Ovary (tissue), 10 donors: ENCODE measurements at places on chromosomes 3 and 15.
A peak's percentile ranks its signal among the peaks of the same experiment; 100 is the strongest.

DNA sequence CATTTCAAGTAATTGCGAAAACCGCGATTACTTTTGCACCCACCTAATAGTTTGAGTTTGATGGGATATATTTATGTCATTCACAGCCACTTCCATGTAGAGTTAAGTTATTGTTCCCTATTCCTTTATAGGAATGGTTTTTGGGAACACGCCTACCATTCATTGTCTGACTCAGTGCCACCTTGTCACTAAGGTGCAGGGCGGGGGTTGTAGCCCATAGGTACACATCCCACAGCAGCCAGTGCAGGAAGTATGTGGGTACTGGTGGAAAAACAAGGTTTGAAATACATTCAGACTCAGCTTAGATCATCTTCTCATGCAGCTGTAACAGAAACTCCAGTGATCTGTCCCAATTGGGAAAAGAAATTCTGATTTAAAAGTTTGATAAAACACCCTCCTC lies 48.2 kb upstream of the CFAP161 start:
- no peak overlapping the region for H3K4me3 ChIP-seq
- DNase-seq: no peak
- no peaks in the 10 kb centered on the region for H3K27me3 ChIP-seq

DNA sequence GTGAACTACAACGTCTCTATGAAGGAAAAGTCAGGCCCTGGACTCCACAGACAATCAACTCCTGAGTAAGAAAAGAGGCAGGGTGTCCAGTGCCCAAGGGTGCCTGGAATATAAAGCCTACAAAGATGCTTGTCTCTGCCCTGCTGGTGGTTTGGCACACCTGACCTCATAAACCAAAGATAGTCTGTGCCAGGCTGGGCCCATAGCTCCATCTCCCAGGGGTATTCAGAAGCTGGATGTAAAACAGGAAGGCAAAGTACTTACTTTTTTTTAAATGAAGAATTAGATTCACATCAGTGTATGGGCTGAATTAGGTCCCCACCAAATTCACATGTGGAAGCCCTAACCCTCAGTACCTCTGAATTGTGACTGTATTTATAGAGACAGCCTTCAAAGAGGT lies 66.6 kb upstream of the HERC1 start:
- H3K4me1 ChIP-seq: peaks cover 12% of the 10 kb centered on the region
- H3K27ac ChIP-seq: no peak overlapping the region
- H3K27me3 ChIP-seq: no peaks in the 10 kb centered on the region

DNA sequence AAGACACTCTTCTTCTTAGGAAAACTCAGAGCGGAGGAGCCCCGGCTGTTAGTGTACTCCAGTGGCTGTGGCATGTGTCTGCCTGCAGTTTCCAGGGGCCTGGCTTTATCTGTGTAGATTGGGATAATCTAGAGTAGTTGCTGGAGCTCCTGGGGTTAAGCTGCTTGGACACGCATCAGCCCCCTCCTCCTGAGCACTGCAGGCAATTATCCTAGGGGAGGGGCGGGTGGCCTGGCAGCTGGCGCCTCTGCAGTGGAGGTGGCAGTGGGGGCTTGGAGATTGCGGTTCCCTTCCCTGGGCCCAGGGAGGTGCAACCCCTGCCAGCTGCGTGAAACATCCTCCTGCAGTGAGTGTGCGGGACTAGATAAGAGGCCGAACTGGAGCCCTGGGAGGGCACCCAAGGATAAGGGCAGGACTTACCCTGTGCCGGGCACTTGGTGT lies 68.2 kb downstream of the EFCAB12 start:
- H3K4me3 ChIP-seq: no peak overlapping the region
- no peak for DNase-seq
- no peak overlapping the region for H3K27ac ChIP-seq
- no peaks in the 10 kb centered on the region for H3K36me3 ChIP-seq
- H3K4me1 ChIP-seq: no peaks in the 10 kb centered on the region

DNA sequence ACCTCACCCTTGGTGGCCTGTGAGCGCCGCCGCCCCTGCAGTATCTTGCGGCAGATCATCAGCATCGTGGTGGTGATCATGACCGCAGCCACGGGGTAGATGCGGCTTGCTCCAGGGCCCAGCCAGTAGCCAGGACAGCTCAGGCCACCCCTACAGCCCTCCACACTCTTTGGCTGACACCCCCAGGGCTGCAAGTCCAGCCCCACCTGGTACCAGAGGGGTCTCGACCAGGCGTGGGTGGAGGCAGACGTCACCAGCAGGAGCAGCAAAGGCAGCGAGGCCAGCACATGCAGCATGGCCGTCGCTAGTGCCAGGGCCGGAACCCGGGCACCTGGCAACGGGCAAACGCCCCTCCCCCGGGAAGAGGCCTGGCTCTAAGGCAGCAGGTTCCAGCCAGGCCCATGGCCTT lies at the start of gene TMEM89:
Gene TMEM89 (minus strand): TSS at position 309 of the 409 bp plus-strand sequence. CDS start 13 bp downstream, at position 296.
- no peak within 1 kb of the TSS for H3K27ac ChIP-seq
- H3K4me3 ChIP-seq: no peak within 1 kb of the TSS
- DNase-seq: no peak
- no peaks in the 10 kb centered on the region for H3K27me3 ChIP-seq
- no peaks in the 10 kb centered on the region for H3K4me1 ChIP-seq
- no peaks in the 10 kb centered on the region for H3K36me3 ChIP-seq

DNA sequence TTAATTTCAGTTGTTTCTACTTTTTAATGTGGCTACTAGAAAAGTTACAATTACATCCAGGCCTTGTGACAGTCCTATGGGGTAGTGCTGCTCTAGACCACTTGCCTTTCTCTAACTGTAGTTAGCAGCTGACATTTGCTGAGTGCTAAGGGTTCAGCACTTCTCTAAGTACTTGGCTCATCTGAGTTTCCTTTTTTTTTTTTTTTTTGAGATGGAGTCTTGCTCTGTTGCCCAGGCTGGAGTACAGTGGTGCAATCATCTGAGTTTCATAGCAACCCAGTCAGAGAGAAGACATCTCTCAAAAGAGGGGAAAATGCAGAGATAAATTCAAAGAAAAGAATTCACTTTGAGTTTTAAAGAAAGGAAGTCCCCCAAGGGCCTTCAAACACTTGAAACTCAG lies 130.8 kb downstream of the MYLK start:
- peaks cover 4% of the 10 kb centered on the region for H3K4me1 ChIP-seq
- no peak for DNase-seq
- H3K36me3 ChIP-seq: no peaks in the 10 kb centered on the region
- no peaks in the 10 kb centered on the region for H3K27me3 ChIP-seq
- H3K4me3 ChIP-seq: no peak overlapping the region
- no peak overlapping the region for H3K27ac ChIP-seq

DNA sequence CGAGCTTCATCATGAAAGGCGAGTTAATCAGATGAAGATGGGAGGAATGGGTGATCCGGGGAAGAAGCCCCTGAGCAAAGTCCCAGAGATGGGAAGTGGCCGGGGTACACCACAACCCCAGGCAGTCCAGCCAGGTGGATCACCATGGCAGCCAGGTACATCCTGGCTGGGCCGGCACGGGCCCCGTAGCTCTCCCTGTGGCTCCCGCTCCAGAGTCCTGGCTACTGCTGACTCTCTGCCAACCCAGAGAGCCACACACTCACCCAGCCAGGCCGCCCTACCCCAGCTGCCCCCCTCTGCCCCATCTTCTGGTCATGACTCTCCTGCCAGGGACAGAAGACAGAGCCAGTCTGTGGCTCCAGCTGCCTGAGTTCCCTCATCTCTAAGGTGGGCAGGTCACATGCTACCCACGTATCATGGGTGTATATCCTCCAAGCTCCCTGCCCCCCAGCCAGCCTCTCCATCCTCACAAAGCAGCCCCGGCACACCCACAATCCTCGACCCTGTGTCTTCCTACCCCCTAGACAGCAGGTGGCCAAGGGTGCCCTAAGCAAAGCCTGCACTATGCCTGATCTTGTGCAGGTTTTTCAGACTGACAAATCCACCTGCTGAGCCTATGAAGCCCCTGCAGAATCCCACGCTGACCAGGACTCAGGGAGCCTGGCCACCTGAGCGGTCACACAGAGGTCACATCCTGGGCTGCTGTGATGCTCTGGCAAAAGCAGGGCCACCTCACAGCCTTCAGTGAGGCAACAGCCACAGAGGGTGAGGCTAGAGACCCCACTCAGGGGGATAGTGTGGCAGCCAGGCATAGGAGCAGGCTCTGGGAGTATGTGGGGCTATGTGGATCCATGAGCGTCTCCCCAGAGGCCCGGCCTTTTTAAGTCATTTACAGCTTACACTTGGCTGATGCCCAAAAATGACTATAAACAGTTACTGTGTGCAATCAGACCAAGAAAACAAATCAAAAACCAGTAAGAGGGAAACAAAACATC lies 13.2 kb downstream of the XXYLT1 start:
- DNase-seq: no peak
- H3K27me3 ChIP-seq: no peaks in the 10 kb centered on the region
- no peaks in the 10 kb centered on the region for H3K36me3 ChIP-seq

DNA sequence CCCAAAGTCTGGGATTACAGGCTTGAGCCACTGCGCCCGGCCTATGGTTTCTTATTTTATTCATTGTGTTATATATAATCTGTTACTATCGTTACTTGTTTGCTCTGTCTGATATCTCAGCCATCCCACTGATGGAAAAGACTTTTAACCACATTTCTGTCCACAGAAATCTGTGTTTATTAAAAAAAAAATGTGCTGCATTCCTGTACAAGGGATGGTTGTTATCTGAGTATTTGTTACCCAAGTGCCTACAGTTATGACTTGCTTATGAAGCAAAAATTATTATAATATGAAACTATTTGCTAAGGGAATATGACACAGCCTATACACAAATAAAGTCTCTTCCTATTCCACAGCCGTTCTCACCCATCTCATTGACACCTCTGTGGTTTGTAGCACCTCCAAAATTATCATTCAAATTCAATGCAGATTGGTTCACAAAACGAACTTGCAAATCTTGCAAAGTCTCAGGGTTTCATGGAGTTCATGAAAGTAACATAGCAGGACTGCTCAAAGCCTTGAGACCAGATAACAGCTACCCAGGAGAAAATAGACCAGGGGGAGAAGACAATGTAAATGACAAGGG lies 47.4 kb upstream of the UBE2E1 start:
- no peak for DNase-seq
- no peaks in the 10 kb centered on the region for H3K27me3 ChIP-seq
- peaks cover 10% of the 10 kb centered on the region for H3K4me1 ChIP-seq
- H3K36me3 ChIP-seq: no peaks in the 10 kb centered on the region
- H3K4me3 ChIP-seq: no peak overlapping the region
- no peak overlapping the region for H3K27ac ChIP-seq

GRCh38 chr3:52834871-52835501 lies at the start of gene MUSTN1:
Gene MUSTN1, minus strand, starts transcription at chr3:52835019. Its CDS starts 71 bp downstream, at chr3:52834948.
- no peak within 1 kb of the TSS for H3K27ac ChIP-seq
- DNase-seq: no peak
- H3K27me3 ChIP-seq: no peaks in the 10 kb centered on the region
- no peak within 1 kb of the TSS for H3K4me3 ChIP-seq

GRCh38 chr15:59532770-59533379 lies 78.7 kb upstream of the GCNT3 start:
- peak; percentile 31 for DNase-seq
- no peaks in the 10 kb centered on the region for H3K36me3 ChIP-seq
- H3K4me1 ChIP-seq: no peaks in the 10 kb centered on the region
- H3K27me3 ChIP-seq: no peaks in the 10 kb centered on the region

DNA sequence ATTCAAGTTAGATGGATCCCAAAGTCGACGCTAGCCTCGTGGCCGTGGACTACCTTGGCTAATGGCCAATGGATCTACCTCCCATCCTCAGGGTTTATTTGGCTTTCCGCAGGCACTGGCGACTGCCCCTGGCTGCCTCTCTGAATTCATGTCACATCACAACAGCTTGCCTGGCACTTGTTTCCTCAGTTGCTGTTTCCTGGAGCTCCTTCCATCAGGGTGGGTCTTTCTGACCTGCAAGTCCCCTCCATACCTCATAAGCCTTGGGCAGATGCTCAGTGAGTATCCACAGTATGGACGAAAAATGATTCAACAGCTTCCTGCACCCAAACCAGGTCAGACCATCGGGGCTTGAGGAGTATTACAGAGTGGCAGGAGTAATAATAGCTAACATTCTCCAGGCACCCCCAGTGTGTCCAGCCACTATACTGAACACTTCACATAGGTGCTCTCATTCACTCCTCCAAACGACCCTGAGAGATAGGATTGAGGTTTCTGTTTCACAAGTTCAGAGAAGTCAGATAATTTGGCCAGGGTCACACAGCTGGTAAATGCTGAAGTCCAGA lies 311.5 kb downstream of the TLE3 start:
- H3K4me1 ChIP-seq: no peaks in the 10 kb centered on the region
- no peaks in the 10 kb centered on the region for H3K27me3 ChIP-seq
- H3K4me3 ChIP-seq: no peak overlapping the region
- H3K36me3 ChIP-seq: no peaks in the 10 kb centered on the region

GRCh38 chr15:76334438-76335306 lies 1.9 kb upstream of the ISL2 start:
- no peaks in the 10 kb centered on the region for H3K36me3 ChIP-seq
- H3K4me3 ChIP-seq: no peak overlapping the region
- H3K27ac ChIP-seq: no peak overlapping the region
- peaks cover 8% of the 10 kb centered on the region for H3K4me1 ChIP-seq

- no peak for DNase-seq
- H3K27ac ChIP-seq: no peak overlapping the region
- no peak overlapping the region for H3K4me3 ChIP-seq
- no peaks in the 10 kb centered on the region for H3K4me1 ChIP-seq
- H3K27me3 ChIP-seq: no peaks in the 10 kb centered on the region
Measured at GRCh38 chr3:13343601-13344000, 76.5 kb downstream of the NUP210 start.

GRCh38 chr3:36907911-36908646 lies 36.8 kb downstream of the TRANK1 start:
- DNase-seq: peak; percentile 52
- H3K4me3 ChIP-seq: peak overlapping the region; percentile 43
- peak overlapping the region; percentile 62 for H3K27ac ChIP-seq
- no peaks in the 10 kb centered on the region for H3K27me3 ChIP-seq
- H3K36me3 ChIP-seq: no peaks in the 10 kb centered on the region

- H3K4me3 ChIP-seq: no peak overlapping the region
- peaks cover 10% of the 10 kb centered on the region for H3K4me1 ChIP-seq
- no peak for DNase-seq
Measured at GRCh38 chr3:56781762-56782161, 20.0 kb downstream of the ARHGEF3 start.

- H3K27ac ChIP-seq: no peak overlapping the region
- H3K27me3 ChIP-seq: no peaks in the 10 kb centered on the region
- H3K36me3 ChIP-seq: no peaks in the 10 kb centered on the region
- no peak for DNase-seq
- no peak overlapping the region for H3K4me3 ChIP-seq
Measured at GRCh38 chr3:171783086-171783485, 27.2 kb downstream of the PLD1 start.

- DNase-seq: no peak
- H3K36me3 ChIP-seq: no peaks in the 10 kb centered on the region
- H3K4me3 ChIP-seq: no peak overlapping the region
- H3K27ac ChIP-seq: no peak overlapping the region
Measured at GRCh38 chr3:129525341-129525968, 3.0 kb upstream of the RHO start.

- DNase-seq: no peak
- no peaks in the 10 kb centered on the region for H3K36me3 ChIP-seq
- H3K27me3 ChIP-seq: no peaks in the 10 kb centered on the region
- H3K27ac ChIP-seq: no peak overlapping the region
- H3K4me3 ChIP-seq: no peak overlapping the region
- H3K4me1 ChIP-seq: no peaks in the 10 kb centered on the region
Measured at GRCh38 chr3:106825962-106826605, 551.2 kb upstream of the CCDC54 start.

GRCh38 chr15:55742498-55742926 lies 440 bp downstream of the PRTG start:
- no peaks in the 10 kb centered on the region for H3K27me3 ChIP-seq
- peak overlapping the region; percentile 93 for H3K4me3 ChIP-seq
- no peaks in the 10 kb centered on the region for H3K36me3 ChIP-seq

- H3K4me3 ChIP-seq: no peak overlapping the region
- DNase-seq: no peak
- no peaks in the 10 kb centered on the region for H3K27me3 ChIP-seq
- H3K27ac ChIP-seq: no peak overlapping the region
- no peaks in the 10 kb centered on the region for H3K4me1 ChIP-seq
- no peaks in the 10 kb centered on the region for H3K36me3 ChIP-seq
Measured at GRCh38 chr3:116808725-116809124, 99.1 kb downstream of the TUSC7 start.
